Neuronal stem cell (in vitro differentiated cells): ENCODE measurements at places on chromosomes 6 and 20.
A peak's percentile ranks its signal among the peaks of the same experiment; 100 is the strongest.

- DNase-seq, result no peak
- no peaks in the 10 kb centered on the region for H3K36me3 ChIP-seq
- no peaks in the 10 kb centered on the region for H3K4me1 ChIP-seq
- H3K27me3 ChIP-seq, result no peaks in the 10 kb centered on the region
- no peak overlapping the region for H3K4me3 ChIP-seq
- H3K27ac ChIP-seq, result no peak overlapping the region
Observed at GRCh38 chr20:10209091-10209490, 9.5 kb upstream of the SNAP25 start.

- H3K4me1 ChIP-seq, result peaks cover 3% of the 10 kb centered on the region
- H3K4me3 ChIP-seq, result no peak overlapping the region
- DNase-seq, result no peak
- H3K36me3 ChIP-seq, result no peaks in the 10 kb centered on the region
Observed at GRCh38 chr6:85401186-85402021, 48.5 kb upstream of the NT5E start.

DNA sequence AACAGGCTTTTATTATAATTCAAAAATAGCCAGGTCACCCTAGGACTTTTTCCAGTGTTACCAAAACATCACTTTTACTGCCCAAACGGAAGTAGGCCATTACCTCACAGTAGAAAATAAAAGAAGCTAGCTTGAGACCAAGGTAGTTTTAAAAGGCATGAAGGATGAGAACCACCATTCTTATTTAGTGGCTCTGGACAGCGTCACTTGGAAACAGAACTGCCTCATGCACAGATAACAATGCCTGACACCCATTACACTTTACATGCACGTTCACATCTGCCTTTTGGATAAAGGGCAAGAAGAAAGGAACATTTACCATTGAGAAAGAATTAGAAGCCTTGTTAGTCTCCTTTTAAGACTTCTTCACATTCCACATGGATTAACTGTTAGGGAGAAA lies 1.9 kb upstream of the PAQR8 start:
- H3K27ac ChIP-seq, result no peak overlapping the region
- no peak overlapping the region for H3K4me3 ChIP-seq
- H3K27me3 ChIP-seq, result no peaks in the 10 kb centered on the region
- H3K36me3 ChIP-seq, result no peaks in the 10 kb centered on the region
- peaks cover 8% of the 10 kb centered on the region for H3K4me1 ChIP-seq

- H3K27me3 ChIP-seq, result no peaks in the 10 kb centered on the region
- DNase-seq, result no peak
- no peak overlapping the region for H3K4me3 ChIP-seq
- H3K36me3 ChIP-seq, result no peaks in the 10 kb centered on the region
Observed at GRCh38 chr20:54029176-54029575, 41.2 kb downstream of the BCAS1 start.

GRCh38 chr20:63082308-63082938 lies 75.7 kb upstream of the BHLHE23 start:
- H3K4me1 ChIP-seq, result no peaks in the 10 kb centered on the region
- DNase-seq, result peak; percentile 61
- peak overlapping the region; percentile 29 for H3K4me3 ChIP-seq
- peaks cover 59% of the 10 kb centered on the region for H3K27me3 ChIP-seq
- H3K27ac ChIP-seq, result no peak overlapping the region

DNA sequence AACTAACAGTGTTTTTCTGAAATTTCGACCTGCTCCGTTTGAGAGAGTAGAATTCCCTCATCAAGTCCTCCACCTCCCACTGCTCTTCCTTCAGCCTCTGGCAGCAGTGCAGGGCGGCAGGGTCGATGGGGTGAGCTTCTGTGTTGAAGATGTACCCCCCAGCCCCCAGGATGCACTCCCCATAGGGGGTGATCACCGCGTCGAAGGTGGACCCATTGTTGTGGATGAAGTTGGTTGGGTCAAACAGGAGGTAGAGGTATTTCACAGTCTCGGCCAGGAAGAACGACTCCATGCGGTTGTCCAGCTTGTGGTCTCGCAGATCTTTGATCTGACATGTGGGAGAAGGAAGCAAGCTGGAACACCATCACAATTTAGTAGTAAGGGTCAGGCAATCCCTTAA lies 23.0 kb upstream of the TRPC4AP start:
- no peak for DNase-seq
- no peaks in the 10 kb centered on the region for H3K27me3 ChIP-seq
- H3K36me3 ChIP-seq, result peaks cover 22% of the 10 kb centered on the region
- no peaks in the 10 kb centered on the region for H3K4me1 ChIP-seq
- no peak overlapping the region for H3K4me3 ChIP-seq
- no peak overlapping the region for H3K27ac ChIP-seq

- DNase-seq, result no peak
- H3K27ac ChIP-seq, result no peak overlapping the region
- no peaks in the 10 kb centered on the region for H3K27me3 ChIP-seq
- peaks cover 83% of the 10 kb centered on the region for H3K36me3 ChIP-seq
Observed at GRCh38 chr20:38414769-38415450, 20.2 kb downstream of the SNHG17 start.

DNA sequence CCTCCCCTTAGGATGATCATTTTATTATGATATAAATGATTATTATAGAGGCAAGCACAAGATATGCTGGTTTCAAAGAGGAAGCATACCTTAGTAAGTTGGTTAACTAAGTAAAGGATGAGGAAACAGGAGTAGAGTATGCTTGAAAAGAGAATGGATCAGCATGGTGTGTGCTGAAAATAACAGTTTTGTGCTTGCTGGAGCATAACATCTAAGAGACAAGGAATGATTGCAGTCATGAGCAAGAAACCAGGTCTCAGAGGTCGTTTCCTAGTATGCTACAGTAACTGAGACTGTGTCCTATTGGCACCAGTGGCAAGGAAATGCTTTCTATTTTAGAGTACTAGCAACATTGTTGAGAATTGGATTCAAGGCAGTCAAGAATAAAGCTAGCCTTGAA lies 34.1 kb downstream of the CDC40 start:
- no peak overlapping the region for H3K27ac ChIP-seq
- peaks cover 98% of the 10 kb centered on the region for H3K36me3 ChIP-seq
- no peak overlapping the region for H3K4me3 ChIP-seq

DNA sequence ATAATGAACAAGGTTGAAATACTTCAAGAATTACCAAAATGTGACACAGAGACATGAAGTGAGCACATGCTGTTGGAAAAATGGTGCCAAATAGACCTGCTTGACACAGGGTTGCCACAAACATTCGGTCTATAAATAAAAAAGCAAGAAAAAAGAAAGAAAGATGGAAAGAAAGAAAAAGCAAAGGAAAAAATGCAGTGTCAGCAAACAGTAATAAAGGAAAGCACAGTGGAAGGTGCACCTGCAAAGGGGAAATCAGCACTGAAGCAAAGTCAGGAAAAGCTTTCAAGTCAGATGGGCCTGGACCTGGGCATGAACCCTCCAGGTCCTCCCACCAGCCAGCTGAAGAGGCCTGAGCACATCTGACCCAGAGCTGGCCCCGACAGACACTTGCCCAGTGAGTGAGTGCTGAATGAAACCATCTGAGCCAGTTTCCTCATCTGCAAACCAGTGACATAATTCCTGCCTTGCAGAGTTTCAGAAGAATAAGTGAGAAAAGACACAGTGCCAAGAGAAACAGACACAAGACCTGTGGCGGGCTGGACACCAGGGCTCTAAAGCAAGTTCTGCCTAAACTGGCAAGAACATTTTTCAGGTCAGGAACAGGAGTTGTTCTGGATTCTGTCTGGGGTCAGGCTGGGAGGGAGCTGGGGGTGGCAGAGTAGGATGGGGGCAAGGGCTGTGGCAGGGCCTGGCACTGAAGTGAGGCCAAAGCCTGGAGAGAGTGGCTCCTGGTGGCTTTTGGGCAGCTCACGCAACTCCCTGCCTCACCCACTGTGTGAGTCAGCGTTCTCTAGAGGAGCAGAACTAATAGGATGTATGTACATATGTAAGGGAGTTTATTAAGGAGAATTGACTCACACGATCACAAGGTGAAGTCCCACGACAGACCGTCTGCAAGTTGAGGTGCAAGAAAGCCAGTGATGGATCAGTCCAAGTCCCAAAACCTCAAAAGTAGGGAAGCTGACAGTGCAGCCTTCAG lies 23.9 kb upstream of the MICB start:
- H3K36me3 ChIP-seq, result no peaks in the 10 kb centered on the region
- DNase-seq, result no peak

GRCh38 chr20:45300961-45301360 lies 5.7 kb upstream of the RBPJL start:
- H3K4me1 ChIP-seq, result no peaks in the 10 kb centered on the region
- H3K27me3 ChIP-seq, result no peaks in the 10 kb centered on the region
- H3K27ac ChIP-seq, result no peak overlapping the region
- H3K36me3 ChIP-seq, result no peaks in the 10 kb centered on the region
- DNase-seq, result no peak
- no peak overlapping the region for H3K4me3 ChIP-seq

DNA sequence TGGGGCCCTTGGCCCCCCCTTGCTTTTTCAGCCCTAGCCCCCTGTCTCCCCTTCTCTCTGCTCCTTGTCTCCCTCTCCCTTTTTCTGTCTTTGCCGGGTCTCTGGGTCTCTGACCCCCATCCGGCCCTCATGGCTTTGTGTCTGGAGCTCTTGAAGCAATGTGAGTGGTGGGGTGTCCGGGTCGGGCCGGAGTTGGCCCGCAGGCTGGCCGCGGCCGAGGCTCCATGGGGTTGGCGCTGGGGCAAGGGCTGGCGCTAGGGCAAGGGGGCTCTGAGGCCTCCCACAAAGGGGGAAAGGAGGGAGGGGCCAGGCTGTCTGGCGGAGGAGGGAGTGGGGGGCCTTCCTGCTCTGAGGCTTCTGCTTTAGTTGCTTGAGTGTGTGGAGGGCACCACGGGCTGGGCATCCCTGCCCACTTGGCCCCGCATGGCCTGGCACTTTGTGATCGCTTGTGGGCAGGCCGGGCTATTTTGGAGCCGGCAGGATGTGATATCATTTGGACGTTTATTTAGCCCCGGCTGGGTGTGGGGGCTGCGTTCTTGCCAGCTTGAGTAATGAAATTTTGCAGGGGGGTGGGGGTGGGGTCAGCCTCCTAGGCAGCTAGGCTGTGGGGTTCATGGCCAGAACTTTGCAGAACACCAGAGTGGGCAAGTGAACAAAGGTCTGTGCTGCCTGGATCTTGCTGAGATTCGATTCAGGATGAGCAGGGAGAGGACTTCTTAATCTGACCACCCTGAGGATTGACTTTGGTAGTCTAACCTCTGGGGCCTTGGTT lies 78.7 kb upstream of the MYL9 start:
- H3K4me3 ChIP-seq, result peak overlapping the region; percentile 85
- H3K4me1 ChIP-seq, result peaks cover 19% of the 10 kb centered on the region
- no peak for DNase-seq
- no peak overlapping the region for H3K27ac ChIP-seq
- H3K36me3 ChIP-seq, result peaks cover 35% of the 10 kb centered on the region

GRCh38 chr6:29745386-29745785 lies 22.2 kb downstream of the HLA-F start:
- H3K4me3 ChIP-seq, result no peak overlapping the region
- H3K27ac ChIP-seq, result no peak overlapping the region
- DNase-seq, result no peak
- peaks cover 12% of the 10 kb centered on the region for H3K27me3 ChIP-seq
- peaks cover 6% of the 10 kb centered on the region for H3K4me1 ChIP-seq

DNA sequence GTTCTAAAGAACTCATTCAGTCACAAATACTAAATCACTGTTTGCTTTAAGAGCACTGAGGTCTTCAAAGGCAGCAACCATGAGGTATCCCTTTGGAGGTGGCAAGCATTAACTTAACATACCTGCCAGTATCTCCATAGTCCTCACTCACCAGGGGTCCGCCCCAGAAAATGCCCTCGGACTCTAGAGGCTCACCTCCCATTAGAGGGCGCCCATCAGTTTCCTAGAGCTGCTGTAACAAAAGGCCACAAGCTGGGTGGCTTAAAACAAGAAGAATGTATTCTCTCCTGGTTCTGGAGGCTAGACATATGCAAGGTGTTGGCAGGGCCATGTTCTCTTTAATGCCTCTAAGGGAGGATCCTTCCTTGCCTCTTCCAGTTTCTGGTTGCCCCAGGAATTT lies 12.0 kb upstream of the RNGTT start:
- no peak overlapping the region for H3K4me3 ChIP-seq
- no peaks in the 10 kb centered on the region for H3K27me3 ChIP-seq
- H3K27ac ChIP-seq, result no peak overlapping the region
- H3K4me1 ChIP-seq, result no peaks in the 10 kb centered on the region

DNA sequence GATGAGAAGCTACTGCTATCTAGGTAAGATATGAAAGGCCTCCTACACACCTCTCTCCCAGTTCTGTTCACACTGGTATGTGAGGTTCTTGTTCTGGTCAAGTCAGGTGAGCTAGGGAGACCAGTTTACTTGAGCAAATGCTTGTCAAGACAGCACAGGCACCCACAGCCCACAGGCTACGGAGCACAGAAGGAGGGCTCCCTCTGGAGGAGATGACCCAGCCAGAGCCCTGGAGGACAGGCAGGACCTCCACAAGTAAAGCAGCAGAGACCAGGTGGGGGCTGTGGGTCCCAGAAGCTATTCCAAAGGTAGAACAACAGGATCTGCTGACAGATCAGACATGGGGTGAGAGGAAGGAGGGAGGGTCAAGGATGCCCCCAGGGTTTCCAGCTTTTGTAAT lies 13.2 kb downstream of the MMP24OS start:
- H3K27ac ChIP-seq, result no peak overlapping the region
- no peak for DNase-seq
- H3K4me3 ChIP-seq, result no peak overlapping the region
- no peaks in the 10 kb centered on the region for H3K36me3 ChIP-seq
- no peaks in the 10 kb centered on the region for H3K27me3 ChIP-seq
- H3K4me1 ChIP-seq, result peaks cover 34% of the 10 kb centered on the region

GRCh38 chr20:57440678-57441509 lies 49.7 kb downstream of the RBM38 start:
- H3K27me3 ChIP-seq, result no peaks in the 10 kb centered on the region
- H3K36me3 ChIP-seq, result no peaks in the 10 kb centered on the region
- H3K4me1 ChIP-seq, result peaks cover 15% of the 10 kb centered on the region
- no peak overlapping the region for H3K4me3 ChIP-seq

GRCh38 chr20:32779500-32780211 lies 17.5 kb downstream of the DNMT3B start:
- peaks cover 5% of the 10 kb centered on the region for H3K36me3 ChIP-seq
- H3K27me3 ChIP-seq, result no peaks in the 10 kb centered on the region
- peak overlapping the region; percentile 97 for H3K27ac ChIP-seq
- DNase-seq, result peak; percentile 93
- peaks cover 42% of the 10 kb centered on the region for H3K4me1 ChIP-seq

DNA sequence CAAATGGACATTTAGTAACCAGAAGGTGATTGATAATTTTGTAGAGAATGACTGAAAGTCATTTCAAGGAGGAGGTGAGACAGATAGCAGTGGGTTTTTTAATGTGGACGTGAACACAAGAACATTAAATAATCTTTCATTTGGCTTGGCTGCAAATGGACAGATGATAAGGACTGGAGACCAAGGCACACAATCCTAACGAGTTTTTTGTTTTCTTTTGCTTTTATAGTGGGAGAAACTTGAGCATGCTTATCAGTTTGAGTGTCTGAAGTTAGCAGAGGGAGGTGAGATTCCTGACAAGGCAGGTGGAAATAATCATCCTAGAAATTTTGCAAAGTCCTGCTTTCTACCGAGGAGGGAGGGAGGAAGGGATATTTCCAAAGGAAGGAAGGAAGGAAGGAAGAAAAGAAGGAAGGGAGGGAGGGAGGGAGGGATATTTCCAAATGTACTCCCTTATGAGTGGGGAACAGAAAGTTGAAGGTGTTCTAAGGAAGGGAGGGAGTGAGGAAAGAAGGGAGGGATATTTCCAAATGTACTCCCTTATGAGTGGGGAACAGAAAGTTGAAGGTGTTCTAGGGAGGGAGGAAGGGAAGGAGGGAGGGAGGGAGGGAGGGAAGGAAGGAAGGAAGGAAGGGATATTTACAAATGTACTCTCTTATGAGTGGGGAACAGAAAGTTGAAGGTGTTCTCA lies 63.1 kb downstream of the RNF217 start:
- DNase-seq, result no peak
- no peaks in the 10 kb centered on the region for H3K36me3 ChIP-seq
- H3K27me3 ChIP-seq, result no peaks in the 10 kb centered on the region
- no peaks in the 10 kb centered on the region for H3K4me1 ChIP-seq
- H3K27ac ChIP-seq, result no peak overlapping the region
